ENCODE measurements at places on chromosomes 13 and 19. TPM values are rescaled to one million over a fixed set of nuclear protein-coding genes. Genes with fewer than 3 reads are reported as not detected.

DNA sequence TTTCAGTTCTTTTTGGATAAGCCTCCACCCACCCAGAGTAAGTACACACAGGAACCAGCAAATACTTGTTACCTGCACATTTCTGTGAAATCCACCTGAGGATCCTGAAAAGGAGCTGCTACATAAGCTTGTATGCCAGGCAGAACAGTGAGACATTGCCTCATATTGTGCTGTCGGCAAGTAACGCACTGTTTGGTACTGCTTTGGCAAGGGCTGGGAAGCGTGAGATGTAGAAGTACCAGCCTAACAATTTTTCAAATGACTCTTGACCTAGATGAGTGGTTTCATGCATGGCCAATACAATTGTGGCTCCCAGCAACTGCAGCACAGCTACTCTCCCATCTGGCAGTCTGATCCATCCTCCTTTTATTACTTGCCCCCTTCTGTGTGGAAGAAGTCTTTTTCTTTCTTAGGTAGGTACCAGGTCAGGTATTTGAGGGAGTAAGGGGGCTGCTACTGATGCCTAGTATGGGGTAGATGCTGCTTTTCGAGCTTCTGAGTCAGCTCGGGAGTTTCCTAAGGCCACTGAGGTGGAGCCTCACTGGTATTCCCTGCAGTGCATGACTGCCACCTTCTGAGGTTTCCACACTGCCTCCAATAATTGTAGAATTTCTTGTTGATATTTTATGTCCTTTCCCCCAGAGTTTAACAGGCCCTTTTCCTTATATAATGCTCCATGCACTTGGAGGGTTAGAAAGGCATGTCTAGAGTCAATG lies 52.2 kb downstream of the ZNF737 start:
- no peak overlapping the region for H3K27ac ChIP-seq
- H3K36me3 ChIP-seq, result no peaks in the 10 kb centered on the region
- H3K4me1 ChIP-seq, result no peaks in the 10 kb centered on the region
- no peak for DNase-seq
- H3K4me3 ChIP-seq, result no peak overlapping the region
- H3K27me3 ChIP-seq, result no peaks in the 10 kb centered on the region

DNA sequence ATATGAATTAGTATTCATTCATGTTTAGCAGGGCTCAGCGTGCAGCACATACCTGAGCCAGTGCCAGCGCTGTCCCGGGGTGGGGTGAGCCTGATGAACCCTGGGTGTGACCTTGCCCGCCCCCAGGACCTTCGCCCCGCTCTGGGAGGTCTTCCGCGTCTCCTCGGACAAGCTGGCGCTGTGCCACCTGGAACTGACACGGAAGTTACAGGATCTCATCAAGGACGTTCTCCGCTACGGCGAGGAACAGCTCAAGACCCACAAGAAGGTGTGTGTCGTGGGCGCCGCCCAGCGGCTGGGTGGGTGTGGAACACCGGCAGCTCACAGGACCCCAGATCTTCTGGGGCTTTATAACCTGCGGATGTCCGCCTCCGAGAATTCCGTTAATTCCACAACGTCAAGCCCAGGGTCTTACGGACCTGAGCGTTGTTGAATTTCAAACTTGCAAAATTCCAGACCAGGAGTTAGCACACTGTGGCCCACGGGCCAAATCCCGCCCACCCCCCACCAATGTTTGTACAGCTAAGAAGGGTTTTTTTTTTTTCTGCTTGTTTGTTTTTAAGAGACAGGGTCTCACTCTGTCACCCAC lies 15.4 kb downstream of the FCHO1 start:
- H3K27ac ChIP-seq, result no peak overlapping the region
- H3K4me3 ChIP-seq, result no peak overlapping the region
- DNase-seq, result peak; percentile 51
- H3K4me1 ChIP-seq, result peaks cover 7% of the 10 kb centered on the region

Gene CLIP3
- 1.5 TPM for total RNA-seq

DNA sequence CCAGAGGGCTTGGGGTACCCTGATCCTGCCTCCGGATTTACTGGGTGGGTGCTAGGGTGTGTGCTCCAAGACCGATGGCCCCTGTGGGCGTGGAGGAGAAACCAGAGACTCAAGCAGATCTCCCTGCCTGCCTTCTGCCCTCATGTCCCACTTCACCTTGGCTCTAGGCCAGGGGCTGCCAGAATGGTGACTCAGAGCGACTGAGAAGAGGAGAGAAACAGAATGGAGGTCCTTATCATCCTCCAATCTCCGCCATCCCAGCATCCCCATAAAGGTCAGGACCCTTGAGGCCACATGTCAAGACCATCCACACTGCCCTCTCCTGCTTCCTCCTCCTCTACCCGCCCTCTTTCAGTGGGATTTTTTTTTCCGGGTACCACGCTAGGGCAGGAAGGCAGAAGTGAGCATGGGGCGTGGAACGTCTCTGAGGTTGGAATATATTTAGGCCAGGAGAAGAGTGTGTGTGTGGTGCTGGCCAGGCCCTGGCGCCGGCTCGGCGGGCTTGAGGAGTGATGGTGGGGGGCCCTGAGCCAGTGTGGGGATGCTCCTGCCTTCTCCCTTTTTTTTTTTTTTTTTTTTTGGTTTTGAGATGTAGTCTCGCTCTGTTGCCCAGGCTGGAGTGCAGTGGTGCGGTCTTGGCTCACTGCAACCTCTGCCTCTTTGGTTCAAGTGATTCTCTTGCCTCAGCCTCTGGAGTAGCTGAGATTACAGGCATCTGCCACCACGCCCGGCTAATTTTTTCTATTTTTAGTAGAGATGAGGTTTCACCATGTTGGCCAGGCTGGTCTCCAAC lies 22.3 kb downstream of the IER2 start:
- peak overlapping the region; percentile 76 for H3K27ac ChIP-seq
- DNase-seq, result peak; percentile 94
- H3K36me3 ChIP-seq, result 0 out of 2 replicates have a peak, but pooled peaks cover 4% of the 10 kb centered on the region

DNA sequence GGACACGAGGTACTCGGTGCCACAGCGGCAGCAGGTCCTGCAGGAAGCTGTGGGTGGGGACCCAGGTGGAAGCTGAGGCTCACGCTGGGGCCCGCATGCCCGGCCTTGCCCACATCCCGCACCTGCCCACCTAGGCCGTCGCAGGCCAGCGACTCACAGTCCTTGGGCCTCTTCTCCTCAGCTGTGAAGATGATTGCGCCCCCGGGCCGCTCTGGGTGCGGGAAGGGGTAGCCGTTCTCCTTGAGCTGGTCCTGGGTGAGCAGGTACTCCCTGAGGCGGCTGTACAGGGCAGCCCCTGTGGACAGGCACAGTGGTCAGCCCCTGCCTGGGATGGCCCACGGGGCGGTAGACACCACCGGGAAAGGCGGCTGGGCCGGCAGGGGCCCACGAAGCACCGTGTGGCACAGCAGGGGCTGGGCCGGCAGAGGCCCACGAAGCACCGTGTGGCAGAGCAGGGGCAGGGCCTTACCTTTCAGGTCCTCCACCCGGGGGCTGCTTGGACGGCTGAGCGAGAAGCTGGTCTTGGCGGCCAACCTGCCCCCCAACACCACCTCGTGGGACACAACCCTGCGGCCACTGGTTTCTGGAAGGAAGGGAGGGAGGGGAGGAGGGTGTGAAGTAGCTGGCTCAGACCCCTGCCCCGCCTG lies 6.6 kb upstream of the ATP8B3 start:
- no peak overlapping the region for H3K27ac ChIP-seq
- H3K27me3 ChIP-seq, result no peaks in the 10 kb centered on the region
- no peak for DNase-seq
- peaks cover 78% of the 10 kb centered on the region for H3K36me3 ChIP-seq
- no peak overlapping the region for H3K4me3 ChIP-seq

Gene ZNF835
- not detected for total RNA-seq

Gene MUC16
- not detected for total RNA-seq

Gene CRX
- not detected for total RNA-seq

DNA sequence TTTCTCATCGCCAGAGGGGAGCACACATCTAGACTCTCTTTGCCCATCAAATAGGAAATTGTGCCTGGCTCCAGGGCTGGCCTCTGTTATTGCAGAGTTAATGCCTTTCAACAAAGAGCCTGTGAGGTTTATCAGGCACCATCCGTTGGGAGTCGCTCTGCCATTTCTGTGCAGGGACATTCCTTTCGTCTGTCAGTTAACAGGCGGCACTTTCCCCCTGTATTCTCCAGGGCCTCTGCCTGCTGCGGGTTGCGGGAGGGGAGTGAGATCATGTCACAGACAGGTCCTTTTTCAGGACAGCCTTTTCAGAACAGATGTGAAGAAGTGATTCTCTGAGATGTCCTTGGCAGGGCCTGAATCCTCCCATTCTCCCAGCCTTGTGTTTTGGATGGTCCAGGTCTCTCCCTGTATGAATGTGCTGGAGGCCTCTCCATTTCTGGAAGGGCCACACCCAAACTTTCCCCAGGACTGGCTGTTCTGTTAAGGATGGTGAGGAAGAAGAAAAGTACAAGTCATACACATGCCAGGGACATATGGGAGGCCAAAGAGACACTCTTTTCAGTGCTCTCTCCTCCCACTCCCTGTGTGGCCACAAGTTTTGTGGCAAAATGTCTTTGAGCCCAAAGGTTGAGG lies 14.9 kb downstream of the SERP2 start:
- DNase-seq, result no peak
- no peak overlapping the region for H3K4me3 ChIP-seq
- no peaks in the 10 kb centered on the region for H3K36me3 ChIP-seq
- H3K27me3 ChIP-seq, result no peaks in the 10 kb centered on the region
- H3K27ac ChIP-seq, result no peak overlapping the region
- H3K4me1 ChIP-seq, result no peaks in the 10 kb centered on the region

- no peaks in the 10 kb centered on the region for H3K27me3 ChIP-seq
- H3K27ac ChIP-seq, result no peak overlapping the region
- no peaks in the 10 kb centered on the region for H3K36me3 ChIP-seq
- no peaks in the 10 kb centered on the region for H3K4me1 ChIP-seq
- H3K4me3 ChIP-seq, result no peak overlapping the region
These were observed 41.7 kb downstream of the ZNF85 start for GRCh38 chr19:20964798-20965197.

DNA sequence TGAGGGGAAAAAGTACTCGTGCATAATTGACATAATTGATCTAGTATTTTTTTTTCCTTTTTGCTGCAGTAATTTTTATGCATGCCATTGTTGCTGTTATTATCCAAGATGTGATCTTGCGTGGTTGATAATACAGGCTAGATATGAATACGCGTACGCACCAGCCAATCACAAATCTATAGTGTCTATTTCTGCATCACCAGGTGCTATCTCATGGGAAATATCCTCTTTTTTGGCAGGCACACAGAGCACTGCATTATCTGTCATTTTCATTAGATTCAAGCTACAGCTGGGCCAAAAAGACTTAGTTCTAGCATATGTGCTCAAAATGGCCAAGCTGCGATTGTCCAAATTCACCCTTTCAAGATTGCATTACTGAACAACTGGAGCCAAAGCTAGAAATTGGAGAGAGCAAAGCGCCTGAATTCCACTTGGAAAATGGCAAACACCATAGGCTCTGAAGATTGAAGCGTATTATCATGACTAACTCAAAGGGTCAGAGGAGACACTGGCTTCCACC lies 181.1 kb downstream of the TSHZ3 start:
- DNase-seq, result no peak
- peaks cover 17% of the 10 kb centered on the region for H3K4me1 ChIP-seq
- H3K27me3 ChIP-seq, result no peaks in the 10 kb centered on the region
- H3K27ac ChIP-seq, result no peak overlapping the region

Gene C3
- total RNA-seq, result not detected

Gene RASGRP4
- total RNA-seq, result not detected
